ENCODE measurements at places on chromosomes 7 and 10.

- no peak for DNase-seq
Observed at GRCh38 chr7:192701-193480, 520 bp downstream of the FAM20C start.

DNA sequence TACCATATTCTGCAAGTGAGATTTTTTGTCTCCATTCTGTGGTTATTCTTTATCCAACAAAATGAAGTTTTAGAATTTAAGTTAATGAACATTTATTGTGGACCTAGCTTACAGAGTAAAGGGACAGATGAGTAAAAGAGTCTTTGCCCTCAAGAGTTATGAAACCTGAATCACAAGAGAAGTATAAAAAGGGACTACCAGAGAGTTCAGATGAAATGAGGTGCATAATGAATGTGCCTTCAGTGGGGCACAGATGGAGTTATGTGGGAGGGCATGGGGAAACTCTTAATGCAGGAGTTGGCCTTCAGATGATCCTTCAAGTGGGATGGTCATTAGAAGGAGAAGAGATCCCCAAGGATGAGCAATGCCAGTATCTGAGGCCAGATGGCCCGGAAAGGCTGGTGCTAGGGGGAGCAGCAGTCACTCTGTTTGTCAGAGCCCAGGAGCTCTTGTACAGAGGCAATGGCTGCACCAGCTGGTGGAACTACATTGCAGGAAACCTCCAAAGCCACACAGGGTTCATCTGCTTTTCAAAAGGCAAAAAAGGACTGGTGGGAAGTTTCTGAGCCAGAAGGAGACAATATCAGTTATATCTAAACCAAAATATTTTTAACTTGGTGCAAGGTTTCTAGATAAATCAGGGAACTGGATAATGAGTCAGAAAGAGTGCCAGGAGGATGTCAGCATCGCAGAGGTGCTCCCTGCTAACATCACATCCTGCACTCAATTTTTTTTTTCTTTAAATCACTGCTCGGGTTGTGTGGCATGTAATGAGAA lies 162.0 kb downstream of the KLF6 start:
- DNase-seq, result peak; percentile 42

DNA sequence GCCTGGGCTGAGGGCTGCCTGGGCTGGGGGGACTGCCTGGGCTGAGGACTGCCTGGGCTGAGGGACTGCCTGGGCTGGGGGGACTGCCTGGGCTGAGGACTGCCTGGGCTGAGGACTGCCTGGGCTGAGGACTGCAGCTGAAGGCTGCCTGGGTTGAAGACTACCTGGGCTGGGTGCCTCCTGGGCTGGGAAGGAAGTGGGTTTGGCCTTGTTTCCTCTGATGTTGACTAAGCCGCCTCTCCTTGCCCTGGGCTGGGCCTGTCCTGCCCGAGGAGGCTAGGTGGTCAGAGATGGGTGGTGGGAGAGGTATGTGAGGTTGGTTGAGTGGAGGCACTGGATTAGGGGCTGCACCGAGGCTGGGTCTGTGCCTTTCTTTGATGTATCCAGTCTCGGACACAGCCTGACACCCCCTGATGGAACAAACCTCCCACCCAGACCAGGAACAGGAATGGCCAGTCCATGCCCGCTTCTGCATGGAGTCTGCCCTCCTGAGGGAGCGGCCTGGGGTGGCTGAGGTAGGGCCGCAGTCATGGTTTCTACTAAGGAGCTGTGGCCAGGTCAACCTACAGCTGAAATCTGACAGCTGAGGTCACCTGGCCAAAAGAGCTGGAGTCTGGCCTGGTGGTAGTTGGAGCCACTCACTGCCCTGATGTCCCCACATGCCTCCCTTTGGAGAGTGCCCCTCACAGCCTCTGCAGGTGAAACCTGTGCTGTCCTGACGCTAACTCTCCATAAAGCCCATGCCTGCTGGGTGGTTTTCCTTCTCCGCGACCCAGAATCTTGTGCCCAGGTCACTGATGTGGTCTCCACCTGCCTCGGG lies 22.3 kb downstream of the SCART1 start:
- no peak for DNase-seq

DNA sequence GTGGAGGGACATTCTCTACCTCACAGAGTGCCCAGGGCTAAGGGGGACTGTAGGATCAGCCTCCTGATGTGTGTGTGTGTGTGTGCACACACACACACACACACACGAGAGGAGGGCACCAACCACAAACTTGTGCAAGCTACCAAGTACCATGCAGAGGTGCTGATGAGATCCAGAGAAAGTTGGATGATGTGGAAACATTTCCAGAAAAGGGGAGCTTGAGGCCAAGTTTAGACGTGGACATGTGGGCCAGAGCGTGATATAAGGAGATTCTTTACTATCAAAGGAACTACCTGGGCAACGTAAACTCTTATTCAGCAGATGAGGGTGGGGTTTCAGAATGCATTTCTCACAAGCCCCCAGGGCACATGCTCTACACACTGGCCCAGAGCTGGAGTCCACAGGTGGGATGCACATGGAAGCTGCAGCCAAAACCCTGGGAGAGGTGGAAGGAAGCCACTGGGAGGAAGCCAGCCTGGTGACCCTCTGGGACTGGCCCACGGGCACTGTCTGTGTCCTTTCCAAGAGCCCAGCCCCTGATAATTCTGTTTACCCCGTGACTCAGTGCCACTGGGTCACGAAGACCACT lies 53.5 kb downstream of the DLG5 start:
- no peak for DNase-seq

DNA sequence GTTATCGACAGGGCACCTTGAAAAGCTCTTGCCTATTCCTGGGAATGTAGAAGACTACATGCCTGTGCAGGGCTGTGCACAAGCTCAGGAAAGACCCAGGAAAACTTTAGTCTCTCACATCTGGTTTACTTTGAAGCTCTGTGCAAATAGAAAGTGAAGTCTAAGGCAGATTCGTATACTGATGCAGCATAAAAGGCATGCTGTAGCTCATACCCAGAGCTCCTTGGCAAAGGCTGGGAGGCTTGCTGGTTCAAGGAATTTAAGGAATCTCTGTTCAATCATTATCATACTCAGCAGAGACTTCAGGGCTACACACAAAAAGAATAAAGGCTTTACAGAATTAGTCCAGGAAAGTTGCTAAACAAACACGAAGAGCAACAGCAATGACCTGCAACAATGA lies 192.0 kb downstream of the OTUD1 start:
- DNase-seq, result peak; percentile 1

GRCh38 chr7:134875867-134876266 lies 96.4 kb downstream of the CALD1 start:
- DNase-seq, result peak; percentile 76

GRCh38 chr7:139745678-139746143 lies 32.1 kb downstream of the HIPK2 start:
- no peak for DNase-seq

GRCh38 chr10:118407777-118408176 lies 65.7 kb upstream of the FAM204A start:
- DNase-seq, result no peak

DNA sequence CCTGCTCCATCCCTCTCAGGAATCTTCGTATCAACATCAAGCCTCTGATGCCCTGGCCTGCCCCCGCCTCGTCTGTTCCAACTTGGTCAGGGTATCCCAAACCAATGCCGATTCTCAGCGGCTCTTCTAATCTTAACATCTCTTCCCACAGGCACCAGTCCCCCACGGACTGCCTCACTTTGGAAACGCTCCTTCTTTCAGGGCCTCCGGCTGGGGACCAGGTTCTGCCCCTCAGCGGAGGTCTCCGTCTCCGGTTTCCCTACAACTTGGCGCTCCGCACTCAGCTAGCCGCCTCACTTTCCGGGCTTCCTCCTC lies 488 bp downstream of the ABCF2 start:
- DNase-seq, result no peak

GRCh38 chr10:30813872-30814481 lies 184.4 kb upstream of the LYZL2 start:
- peak; percentile 70 for DNase-seq

DNA sequence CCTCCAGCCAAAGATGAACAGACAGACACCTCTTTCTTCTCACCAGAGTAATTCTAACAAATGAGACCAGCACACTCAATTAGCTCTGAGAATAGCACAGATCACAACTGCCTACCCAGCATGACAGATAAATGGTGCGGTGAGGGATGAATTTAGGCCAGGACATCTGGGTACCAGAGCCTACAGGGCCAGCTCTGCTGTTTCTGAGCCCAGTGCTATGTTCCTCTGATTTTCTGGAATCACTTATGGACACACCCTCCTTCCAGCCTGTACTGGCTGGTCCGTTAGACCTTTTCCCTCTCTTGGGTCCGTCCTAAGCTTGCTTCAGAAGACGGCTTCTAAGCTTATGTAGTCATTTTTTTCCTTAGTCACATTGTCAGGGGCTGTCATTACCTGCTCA lies 73.6 kb downstream of the INSYN2A start:
- DNase-seq, result no peak

DNA sequence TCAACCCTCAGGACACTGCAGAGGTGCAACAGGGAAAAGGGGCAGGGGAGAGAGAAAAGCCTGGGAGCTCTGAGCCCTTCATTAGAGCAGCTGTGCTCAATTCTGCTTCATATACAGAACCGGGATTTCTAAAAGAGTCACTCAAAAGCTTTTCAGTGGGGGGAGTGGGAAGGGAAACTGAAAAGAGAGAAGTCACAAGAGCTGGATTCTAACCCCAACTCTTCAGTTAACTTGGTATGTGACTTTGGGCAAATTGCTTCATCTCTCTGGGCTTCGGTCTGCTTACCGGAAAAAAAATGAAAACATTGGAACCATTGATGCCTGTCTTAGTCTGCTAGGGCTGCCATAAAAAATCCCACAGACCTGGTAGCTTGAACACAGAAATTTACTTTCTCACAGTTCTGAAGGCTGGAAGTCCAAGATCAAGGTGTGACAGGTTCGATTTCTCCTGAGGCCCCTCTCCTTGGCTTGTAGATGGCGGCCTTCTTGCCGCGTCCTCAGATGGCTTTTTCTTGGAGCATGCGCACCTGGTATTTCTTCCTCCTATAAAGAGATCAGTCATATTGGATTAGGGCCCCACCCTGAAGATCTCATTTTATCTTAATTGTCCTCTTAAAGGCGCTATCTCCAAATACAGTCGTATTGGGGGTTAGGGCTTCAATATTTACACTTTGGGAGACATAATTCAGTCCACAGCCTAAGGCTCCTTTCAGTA lies 118.3 kb upstream of the KMT2E start:
- DNase-seq, result no peak

- no peak for DNase-seq
Observed at GRCh38 chr10:22436526-22436892, 91.2 kb downstream of the SPAG6 start.

DNA sequence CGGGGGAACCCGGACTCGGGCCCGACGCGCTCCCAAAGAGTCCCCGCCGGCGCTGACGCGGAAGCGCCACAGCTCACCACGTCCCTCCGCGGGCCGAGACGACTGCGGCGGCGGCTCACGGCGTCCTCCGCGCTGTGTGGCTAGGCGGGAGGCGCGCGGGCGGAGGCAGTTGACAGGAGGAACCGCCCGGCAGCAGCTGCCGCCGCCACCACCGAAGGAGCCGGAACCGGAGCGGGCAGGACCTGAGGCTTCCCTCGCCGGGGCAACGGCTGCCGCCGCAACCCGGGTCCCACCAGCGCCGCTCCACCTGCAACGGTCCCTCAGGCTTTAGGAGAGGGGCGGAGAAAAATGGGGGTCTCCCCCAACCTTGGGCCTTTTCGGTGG lies 334 bp downstream of the ZNF800 start:
- DNase-seq, result peak; percentile 62

DNA sequence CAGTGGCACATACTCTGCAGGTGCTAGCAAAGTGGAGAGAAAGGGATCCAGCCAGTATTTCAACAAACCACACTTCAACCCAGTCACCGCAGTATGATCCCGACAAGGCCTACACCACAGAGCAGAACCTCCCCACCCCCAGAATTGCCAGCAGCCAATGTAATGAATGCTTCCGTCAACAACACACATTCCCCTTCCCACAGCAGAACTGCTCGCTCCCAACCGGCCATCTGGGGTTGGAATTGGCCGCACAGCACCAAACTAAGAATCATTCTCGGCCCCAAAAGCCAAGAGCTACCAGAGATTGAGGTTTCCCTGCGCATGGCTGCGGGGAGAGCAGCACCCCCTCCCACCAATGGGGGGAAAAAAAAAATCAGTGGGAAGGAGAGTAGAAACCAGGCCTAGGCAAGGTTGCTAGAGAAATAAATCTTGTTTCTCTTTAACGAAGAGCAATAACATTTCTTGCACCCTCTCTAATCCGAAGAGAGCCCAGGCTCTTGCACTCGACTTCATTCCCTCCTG lies 1.1 kb downstream of the WASL start:
- peak; percentile 57 for DNase-seq

GRCh38 chr7:6274743-6275142 lies 2.3 kb upstream of the CYTH3 start:
- DNase-seq, result no peak

DNA sequence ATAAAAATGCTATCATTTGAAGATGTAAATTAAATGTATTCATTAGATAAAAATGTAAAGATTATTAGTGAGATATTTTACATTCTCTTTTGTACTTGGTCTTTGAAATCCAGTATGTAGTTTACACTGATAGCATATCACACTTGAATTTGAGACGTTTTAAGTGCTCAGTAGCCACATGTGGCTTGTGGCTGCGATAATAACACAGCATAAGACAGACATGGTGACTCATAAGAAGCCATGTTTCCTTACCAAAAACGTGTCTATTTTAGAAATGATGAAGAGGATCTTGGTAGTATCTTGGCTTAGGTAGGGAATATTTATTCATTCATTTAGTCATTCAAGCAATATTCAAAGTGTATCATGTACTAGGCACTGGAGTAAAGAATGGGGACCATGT lies 149.3 kb downstream of the POU6F2 start:
- DNase-seq, result no peak

DNA sequence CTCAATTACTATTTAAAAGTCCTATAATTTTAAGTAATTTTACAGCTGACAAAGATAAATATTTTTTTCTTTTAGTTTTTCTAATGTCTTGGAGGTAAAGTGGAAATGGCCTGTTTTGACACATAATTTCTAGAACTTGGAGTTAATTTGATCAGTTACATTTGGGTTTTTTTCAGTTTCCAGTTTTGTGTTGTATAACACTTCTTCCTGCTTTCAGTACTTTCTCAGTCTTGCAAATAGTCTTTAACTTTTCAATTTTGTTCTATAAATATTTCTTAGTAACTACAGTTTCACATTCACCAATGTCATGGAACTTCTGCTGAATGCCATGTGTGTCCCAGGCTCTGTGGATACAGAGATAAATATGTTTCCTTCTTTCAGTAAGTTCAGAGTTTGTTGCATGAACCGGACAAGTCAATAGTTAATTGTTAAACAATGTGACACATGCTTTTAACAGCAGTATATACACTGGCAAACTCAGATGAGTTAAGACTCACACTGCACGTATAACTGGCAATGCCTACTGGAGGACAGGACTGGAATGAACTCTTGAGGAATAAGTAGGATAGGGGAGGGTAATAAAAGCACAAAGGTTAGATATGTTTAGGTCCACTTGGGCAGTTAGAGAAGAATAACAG lies 4.6 kb downstream of the SHOC2 start:
- DNase-seq, result no peak

- DNase-seq, result no peak
Observed at GRCh38 chr10:1595726-1596125, 141.6 kb downstream of the ADARB2 start.

GRCh38 chr7:145909991-145910513 lies 206.5 kb upstream of the CNTNAP2 start:
- DNase-seq, result no peak
